ENCODE measurements at places on chromosomes 3 and 15.

- DNase-seq: no peak
Observed at GRCh38 chr3:55218577-55218976, 268.5 kb downstream of the WNT5A start.

- DNase-seq: no peak
Observed at GRCh38 chr3:53809267-53809666, 37.0 kb downstream of the CHDH start.

DNA sequence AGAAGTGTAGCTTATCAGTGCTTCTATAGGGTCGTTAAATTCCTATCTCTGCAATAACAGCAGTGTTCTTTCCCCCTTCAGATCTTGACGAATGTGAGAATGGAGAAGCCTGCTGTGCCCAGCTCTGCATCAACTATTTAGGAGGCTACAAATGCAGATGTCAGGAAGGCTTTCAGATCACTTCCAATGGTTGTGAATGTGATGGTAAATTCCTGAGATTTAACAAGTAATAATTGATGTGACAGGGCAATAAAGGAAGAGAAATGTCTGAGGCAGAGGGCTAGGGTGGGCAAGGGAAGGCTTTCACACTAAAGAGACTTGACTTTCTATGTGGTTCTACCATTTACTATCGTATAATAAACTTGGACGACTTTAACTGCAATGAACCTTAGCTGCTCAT lies 711.7 kb upstream of the GOLIM4 start:
- DNase-seq: no peak

DNA sequence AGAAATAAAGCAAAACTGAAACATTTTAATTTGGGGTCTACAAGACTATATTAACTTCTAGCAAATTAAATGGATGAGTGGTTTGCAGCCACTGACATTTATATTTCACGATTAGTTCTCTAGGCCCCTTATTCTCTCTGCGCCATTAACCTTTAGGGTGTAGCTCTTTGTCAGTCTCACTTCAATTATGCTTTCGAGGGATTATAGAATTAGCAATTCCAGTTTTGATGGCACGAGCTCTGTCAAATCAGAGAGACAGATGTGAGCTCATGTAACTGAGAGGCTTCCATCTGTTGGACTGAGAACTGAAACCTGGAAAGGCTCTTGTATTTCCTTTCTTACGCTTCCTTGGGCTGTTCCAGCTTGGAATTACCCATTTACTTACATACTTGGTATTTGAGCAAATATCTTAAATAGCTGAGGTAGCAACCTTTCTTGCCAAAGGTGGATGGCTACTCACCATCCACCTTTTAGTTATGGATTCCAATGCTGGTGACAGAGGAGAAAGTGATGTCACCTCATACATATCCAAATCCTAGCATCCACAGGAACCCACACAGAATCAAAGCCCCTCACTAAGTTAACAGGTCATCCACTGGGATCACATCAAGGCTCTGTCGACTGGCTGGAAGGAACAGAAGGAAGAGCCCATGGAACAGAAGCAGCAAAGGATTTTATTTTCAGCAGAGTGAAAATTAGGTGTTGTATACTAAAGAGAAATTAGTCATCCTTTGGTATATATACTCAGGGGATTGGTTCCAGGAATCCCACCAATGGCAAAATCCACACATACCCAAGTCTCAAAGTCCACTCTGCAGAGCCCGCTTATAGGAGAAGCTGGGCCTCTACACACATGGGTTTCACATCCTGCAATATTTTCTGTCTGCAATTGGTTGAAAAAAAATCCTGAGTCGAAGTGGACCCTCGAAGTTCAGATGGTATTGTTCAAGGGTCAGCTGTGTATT lies 20.8 kb downstream of the VGLL4 start:
- no peak for DNase-seq

DNA sequence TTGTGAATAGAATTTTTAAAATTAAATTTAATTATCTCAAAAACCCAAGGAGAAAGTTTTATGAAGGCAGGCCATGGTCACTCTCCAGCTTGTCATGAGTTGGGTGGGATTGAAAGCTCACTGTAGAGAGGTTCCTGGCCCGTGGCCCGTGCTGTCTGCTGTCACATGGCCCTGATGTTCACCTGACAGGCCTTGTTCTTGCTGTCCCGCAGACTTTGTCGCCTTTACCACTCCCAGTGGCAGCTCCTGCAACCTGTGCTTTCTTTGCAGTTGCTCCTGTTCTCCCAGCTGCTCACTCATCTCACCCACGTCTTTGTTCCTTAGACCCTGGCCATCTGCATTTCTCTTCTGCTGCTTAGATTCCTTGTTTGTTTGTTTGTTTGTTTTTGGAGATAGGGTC lies 35.6 kb downstream of the DHX30 start:
- no peak for DNase-seq

DNA sequence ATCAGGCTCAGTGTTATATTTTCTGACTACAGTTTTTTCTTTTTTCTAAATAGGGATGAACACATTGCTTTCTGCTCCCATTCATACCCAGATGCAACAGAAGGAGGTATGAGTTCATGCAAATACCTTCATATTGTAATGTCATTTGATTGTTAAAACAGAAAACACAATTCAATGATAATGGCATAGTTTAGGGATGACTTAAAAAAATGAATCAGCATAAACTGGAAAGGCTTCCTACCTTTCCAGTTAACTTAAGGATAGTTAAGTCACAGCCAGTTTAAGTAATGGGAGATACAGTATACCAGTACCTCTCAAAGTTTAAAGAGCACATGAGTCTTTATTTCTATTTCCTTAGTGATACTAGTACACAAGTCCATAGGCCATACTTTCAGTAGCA lies 24.9 kb downstream of the KNL1 start:
- no peak for DNase-seq

DNA sequence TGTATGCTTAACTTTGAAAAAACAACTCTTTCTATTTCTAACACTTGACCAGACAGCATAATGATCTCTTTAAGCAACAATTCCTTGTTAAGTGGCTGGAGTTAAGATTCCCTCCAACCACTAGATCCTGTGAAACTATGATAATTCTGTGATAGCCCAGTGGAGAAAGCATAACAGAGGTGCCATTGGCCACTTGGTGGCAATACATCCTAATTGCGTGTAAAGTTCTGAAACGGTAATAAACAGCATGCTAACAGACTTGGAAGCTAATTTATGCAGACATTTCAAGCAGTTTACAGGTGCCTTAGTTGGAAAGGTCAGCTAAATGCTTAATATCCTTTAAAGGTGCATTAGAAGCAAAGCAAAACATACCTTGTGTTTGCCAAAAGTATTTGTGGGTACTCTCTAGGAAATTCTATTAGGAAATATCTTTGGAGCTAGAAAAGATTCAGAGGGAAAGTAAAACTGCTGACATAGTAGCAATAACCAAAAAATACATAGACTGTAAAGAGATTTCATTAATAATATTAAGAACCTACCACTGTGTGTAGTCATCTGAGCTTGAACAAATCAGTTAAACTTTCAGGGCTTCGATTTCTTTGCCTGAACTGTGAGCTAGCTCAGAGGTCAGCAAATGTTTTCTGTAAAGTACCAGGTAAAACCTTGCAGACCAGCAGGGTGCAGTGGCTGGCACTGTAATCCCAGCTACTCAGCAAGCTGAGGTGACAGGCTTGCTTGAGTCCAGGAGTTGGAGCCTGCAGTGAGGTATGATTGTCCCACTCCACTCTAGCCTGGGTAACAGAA lies 19.0 kb upstream of the CSTA start:
- no peak for DNase-seq

GRCh38 chr3:138913766-138914165 lies 33.2 kb downstream of the FOXL2 start:
- no peak for DNase-seq

DNA sequence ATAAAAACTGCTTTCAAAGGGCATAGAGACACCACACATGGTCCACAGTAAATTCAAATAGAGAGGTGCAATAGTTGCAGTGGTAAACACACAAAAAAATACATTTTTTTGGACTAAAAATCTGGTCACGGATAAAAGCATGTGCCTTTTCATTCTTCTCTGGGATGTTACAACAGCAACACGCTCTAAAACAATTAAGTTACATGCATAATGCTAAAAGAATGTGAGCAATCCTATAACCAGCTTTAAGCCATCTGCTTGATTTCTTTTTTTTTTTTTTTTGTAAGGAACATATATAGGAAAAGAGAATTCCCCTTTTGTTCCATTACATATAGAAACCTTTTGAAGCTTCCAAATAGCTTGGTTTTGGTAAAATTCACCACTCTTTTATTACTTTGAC lies 20.0 kb downstream of the WNT5A start:
- no peak for DNase-seq

DNA sequence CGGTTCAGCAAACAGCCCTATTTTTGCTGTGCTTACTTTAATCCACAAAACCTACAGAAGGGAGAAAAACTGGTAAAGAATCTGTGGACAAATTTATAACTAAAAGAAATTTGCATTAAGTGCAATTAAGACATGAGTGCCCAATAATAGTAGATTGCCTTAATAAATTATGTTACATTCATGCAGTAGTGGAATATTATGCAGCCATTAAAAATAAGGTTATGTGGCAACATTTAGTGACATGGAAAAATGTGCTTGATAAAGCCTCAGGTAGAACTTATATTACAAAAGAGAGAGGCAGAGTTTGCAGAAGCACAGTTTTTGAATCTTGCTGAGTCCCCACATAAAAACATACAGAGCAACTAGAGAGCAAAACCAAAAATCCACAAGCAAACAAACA lies 253.0 kb downstream of the FOXP1 start:
- DNase-seq: no peak

DNA sequence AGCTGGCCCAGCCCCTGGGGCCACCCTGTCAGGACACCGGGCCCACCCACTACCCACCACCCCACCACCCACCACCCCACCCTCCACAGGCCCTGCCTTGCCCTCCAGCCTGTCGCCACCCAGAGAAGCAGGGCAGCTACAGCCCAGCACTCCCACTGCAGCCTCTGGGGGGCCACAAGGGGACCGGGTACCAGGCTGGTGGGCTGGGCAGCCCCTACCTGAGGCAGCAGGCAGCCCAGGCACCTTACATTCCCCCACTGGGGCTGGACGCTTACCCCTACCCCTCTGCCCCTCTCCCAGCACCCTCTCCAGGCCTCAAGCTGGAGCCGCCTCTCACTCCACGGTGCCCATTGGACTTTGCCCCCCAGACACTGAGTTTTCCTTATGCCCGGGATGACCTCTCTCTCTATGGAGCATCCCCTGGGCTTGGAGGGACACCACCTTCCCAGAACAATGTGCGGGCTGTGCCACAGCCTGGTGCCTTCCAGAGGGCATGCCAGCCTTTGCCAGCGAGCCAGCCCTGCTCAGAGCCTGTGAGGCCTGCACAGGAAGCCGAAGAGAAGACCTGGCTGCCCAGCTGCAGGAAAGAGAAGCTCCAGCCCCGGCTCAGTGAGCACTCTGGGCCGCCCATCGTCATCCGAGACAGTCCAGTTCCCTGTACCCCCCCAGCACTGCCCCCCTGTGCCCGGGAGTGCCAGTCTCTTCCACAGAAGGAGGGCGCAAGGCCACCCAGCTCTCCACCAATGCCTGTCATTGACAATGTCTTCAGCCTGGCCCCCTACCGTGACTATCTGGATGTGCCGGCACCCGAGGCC lies 5.3 kb downstream of the C15orf39 start:
- no peak for DNase-seq

DNA sequence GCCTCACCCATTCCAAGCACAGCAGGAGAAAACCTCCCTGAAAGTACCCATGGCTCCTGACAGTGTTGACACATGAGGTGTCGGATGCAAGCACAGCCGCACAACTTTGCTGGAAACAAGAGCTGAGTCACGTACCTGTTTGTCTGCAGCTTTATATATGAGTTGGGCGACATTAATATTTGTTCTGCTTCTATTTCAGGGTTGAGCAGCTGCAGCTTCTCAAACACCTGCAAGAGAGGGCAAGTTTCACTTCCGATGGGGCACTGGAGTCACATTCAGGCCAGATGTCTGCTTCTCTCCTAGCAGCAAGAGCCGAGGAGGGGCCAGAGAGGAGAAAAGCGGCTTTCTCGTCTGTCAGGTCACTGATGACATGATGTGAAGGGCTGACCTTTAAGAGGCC lies 88.0 kb downstream of the NUP210 start:
- peak; percentile 38 for DNase-seq

DNA sequence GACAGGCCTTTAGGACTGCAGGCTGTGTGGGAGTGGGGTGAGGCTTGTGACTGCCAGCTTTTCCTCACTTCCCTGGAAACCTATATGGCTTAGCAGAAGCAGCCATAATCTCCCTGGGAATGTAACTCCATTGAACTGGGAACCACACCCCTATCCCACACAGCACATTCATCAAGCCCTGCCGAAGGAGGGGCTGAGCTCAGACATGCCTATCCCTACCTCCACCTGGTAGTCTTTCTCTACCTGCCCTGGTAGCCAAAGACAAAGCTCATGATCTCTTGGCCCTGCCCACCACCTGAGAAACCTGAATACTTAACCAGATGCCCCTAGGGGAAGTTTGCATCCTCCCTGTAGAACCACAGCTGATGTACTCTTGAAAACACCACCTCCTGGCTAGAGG lies 219.8 kb downstream of the UNC13C start:
- no peak for DNase-seq

- DNase-seq: no peak
Observed at GRCh38 chr3:146449076-146449475, 20.3 kb downstream of the PLSCR2 start.
